ENCODE measurements at places on chromosomes 16 and 17.

GRCh38 chr16:7246578-7246977, 86.1 kb upstream of the RBFOX1 start:
- DNase-seq, result no peak

DNA sequence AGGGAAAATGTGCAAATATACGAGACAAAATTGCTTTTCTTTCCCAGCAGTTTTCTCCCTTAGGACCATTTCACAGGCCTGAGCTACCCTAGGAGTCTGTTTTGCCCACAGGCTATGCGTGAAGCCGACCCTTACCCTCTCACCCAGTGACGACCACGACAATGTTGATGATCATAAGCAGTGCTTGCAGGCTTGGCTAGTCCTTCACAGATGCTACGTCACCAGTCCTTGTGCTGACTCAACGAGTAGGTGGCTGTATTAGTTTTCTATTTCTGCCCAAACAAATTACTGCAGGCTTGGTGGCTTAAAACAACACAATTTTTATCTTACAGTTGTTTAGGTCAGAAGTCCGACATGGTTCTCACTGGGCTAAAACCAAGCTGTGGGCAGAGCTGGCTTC, 574.6 kb upstream of the HSBP1 start:
- no peak for DNase-seq

DNA sequence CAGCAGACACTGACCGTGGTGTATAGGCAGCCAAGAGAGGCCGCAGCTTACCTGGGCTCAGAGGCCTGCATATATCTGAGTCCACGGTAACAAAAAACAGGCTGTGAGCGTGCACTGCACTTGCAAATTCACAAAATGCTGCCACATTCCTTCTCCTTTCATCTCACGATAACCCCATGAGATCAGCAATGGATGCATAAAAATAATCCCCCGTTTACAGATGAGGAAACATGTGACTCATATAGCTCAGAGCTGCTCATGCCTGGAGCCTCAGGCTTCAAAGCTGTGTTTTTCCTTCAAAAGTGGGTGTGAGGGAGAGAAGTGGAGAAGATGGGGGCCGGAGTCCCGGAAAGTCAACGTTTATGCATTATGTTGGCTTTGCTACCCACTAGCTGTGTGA, 118.3 kb upstream of the FOXF1 start:
- no peak for DNase-seq

DNA sequence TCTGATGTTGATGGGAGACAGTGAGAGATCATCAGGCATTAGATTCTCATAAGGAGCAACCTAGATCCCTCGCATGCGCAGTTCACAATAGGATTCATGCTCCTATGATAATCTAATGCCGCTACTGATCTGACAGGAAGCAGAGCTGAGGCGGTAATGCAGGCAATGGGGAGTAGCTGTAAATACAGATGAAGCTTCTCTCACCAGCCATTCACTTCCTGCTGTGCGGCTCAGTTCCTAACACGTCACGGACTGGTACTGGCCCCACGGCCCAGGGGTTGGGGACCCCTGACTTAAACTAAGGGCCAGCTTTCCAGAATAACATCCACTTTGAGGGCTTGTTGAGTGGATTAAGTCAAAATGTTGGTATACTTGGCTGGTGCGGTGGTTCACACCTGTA, 2.6 kb upstream of the TMEM219 start:
- DNase-seq, result no peak

DNA sequence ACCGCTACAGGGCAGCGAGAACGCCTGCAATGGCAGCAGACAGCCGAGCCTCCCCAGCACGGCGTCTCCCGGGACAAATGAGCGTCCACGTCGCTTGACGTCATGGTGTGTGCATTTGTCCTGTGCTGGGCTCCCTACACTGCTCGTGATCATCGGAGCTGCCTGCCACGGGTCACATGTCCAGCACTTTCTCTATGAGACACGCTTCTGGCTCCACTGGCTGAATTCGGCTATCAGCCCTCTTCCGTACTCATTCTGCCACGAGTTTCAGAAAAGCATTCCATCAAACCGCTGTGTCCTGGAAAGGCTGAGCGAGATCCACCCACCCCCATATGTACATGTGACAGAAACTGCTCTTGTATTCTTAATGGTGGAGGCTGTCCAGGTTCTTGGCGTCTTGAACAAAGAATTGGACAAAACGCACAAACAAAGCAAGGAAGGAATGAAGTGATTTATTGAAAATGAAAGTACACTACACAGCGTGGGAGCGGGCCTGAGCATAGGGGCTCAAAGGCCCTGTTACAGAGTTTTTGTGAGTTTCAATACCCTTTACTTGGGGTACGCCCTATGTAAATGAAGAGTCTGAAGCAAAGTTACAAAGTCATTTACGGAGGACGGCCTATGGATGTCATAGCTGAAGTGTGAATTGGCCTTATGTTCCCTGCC, 28.5 kb upstream of the SHCBP1 start:
- DNase-seq, result no peak

DNA sequence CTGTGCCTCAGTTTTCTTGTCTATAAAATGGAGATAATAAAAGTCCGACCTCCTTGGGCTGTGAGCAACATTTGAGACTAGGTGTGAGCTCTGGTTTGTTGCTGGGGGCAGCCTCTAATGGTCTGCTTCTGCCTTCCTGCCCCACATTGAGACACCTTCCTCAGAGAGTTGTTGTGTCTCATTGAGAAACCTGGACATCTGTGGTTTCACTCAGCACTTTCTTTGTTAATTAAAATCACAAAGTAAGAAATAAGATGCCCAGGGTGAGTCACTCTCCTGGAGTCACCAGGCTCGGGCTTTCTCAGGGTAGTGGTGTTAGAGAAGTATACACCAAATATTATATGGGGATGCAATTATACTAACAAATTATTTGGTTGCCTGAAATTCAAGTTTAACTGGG, 389.2 kb upstream of the SALL1 start:
- DNase-seq, result no peak

DNA sequence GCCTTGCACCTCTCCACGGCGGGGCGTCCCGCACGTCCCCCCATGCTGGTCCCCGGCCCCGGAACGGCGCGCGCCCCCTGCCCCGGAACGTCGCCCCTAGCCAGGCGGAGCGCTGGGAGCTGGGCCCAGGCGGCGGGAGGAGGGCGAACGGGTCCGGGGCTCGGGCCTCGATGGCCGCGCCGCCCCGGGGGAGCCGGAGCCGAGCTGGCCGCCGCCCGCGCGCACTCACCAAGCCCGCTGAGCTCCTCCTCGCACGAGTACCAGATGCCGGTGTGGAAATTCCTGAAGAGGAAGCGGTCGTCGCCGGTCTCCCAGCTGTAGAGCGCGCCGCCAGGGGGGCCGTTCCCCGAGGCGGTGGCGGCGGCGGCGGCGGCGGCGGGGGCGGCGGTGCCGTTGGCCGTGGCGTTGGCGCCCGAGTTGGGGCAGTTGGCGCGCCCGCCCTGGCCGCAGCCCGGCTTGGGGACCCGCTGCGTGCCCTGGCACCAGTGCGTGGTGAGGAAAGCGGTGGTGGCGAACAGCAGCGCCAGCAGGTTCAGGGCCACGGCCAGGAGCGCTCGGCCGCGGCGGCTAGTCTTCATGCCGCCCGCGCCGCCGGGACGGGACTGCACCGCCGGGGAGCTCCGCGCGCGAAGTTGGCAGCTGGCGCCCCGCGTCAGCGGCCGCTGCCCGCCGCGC, 530 bp downstream of the GSG1L start:
- no peak for DNase-seq

DNA sequence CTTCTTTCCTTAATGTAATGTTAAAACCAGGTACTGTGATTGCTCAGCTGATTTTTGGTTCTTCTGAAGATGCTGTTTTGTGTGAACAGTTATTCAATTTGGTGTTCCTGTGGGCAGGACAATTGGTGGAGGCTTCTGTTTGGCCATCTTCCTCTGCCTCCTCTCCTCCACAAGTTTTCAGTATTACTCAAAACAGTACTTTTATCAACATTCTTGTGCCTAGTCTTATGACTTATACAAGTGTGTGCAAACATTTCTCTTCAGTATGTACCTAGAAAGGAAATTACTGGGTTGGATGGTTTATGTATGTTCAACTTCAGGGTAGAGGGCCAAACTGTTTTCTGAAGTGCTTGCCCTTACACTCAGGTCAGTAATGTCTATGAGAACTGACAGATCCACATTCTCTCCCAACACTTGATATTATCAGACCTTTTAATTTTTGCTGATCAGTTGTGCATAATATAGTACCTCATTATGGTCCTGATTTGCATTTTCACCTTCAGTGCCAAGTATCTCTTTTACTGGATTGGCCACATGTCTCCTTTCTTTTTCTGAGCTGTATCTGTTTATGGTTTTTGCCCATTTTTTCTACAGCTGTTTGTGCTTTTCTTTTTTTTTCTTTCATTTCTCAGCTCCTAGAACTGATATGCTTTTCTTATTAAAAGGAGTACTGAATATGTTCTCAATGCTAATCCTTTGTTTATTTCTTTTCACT, 50.9 kb downstream of the ERCC4 start:
- no peak for DNase-seq
